Myocyte (in vitro differentiated cells): ENCODE measurements at places on chromosomes 6 and 20. TPM values are rescaled to one million over a fixed set of nuclear protein-coding genes. Genes with fewer than 3 reads are reported as not detected.

GRCh38 chr6:56091159-56091869 lies 156.1 kb downstream of the COL21A1 start:
- DNase-seq = peak; percentile 81

DNA sequence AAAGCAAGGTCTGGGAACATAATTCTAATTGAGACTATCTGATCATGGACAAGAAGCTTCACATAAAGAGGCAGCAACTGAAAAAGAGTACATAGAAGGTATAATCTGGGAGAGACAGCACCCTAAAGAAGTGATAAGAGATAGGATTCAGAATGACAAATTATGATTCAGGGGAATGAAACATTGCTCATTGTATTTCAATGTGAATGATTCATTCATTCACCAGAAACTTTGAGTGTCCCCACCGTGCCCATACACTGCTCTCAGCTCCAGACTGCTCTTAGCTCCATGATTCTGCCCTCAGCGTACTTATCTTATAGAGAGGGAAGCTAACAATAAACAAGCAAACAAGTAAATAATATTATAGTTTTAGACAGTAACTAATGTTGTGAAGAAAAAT lies 329.3 kb upstream of the IRAK1BP1 start:
- DNase-seq = no peak

The HMGN3 gene
- 58.1 and 67.4 TPM in 2 replicates for total RNA-seq

- no peak for DNase-seq
Measured at GRCh38 chr6:101001607-101002006, 120.5 kb upstream of the ASCC3 start.

The ERVFRD-1 gene
- total RNA-seq = not detected in 2 replicates

DNA sequence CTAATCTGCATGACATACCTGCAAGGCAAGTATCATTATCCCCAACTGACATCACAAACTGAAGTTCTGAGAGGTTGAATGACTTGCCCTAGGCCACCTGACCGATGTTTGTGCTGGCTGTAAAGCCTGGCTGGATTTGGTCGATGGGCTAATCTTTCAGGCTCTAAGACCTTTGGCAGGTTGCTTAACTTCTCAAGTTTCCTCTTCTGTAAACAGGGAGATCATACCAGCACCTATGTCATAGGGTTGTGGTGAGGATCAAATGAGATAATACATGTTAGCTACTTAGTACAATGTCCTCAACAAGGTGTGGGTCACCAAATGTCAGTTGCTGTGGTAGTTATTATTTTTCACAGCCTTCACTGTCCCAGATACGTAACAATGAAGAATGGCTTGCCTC lies 14.2 kb downstream of the ANKRD66 start:
- no peak for DNase-seq

The EYS gene
- total RNA-seq = not detected in 2 replicates
